ENCODE measurements at places on chromosomes 5 and 9.
A peak's percentile ranks its signal among the peaks of the same experiment; 100 is the strongest.

DNA sequence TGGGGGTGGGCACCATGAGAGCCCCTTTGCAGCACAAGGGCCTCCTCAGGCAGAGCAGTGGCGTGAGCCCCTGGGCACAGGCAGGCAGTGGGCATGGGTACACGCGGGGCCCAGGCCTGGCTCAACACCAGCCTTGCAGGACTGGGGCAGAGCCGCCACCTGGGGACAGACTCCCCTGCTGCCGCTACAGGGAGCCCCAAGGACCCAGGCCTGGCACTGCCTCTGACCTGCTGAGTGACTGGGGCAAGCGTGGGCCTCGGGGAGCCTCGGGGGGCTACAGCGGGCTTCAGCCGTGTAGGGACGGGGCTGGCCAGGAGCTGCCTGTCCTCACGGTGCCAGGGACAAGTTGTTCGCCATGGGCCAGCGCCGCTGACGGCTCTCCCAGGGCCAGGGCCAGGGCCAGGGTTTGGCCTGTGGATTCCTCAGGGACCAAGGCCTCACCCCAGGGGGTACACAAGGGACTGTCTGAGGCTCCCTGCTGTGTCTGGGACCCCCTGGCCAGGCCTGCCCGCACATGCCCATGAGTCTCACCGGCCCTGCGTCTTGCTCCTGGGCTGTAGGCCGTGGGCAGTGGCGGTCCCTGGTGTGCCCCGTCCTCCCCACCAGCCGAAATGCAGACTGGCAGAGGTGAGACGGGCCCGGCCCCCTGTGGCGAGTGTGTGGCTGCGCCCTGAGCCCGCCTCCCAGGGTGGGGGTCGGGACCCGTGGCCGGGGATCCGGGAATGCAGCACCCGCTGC lies 42.5 kb downstream of the KCNT1 start:
- no peak for DNase-seq

DNA sequence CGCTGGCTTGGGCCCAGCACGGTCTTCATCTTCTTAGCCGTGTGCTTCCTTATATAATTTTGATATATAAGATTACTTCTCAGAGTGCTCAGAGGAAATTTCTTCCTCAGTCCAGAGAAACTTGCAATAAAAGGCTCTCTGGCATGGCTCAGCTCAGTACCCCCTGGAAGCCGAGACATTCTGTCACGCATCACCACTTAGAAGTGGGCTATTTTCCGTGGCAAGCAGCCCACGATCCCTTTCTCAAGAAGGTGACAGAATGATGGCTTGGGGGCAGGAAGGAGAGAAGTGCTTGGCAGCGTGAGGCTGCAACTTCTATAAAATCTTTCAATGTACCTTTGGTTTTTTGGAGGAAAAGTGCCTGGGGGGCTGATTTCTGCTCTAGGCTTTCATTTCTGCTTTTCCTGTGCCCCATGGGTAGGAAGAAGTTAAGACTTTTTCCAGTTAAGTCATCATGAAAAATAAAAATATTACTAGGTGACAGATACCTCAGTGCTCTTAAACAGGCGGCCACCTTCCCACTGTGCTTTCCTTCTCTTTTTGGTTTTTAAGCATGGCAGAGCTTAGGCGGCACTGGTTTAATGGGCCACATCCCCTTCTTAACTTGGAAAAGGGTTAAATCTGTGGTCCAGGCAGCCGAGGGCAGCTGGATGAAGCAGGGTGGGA lies 104.6 kb downstream of the MVB12B start:
- no peak for DNase-seq

DNA sequence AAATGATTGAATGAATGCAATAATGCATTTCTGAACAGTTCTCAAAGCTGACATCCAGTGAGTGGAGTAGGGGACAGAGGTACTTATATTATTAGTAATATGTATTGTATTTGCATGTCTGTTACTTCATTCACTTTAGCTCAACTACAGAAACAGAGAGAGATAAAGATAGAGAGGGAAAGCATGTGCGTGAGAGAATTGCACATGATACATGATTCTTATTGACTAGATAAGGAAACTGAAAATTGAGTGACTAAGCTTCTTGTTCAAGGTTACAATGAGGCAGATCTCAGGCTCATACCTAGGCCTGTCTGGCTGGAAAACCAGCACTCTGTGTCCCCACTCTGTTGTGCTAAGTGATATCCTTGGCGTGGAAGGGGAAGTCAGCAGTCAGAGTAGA lies 337.7 kb upstream of the KLF4 start:
- no peak for DNase-seq

DNA sequence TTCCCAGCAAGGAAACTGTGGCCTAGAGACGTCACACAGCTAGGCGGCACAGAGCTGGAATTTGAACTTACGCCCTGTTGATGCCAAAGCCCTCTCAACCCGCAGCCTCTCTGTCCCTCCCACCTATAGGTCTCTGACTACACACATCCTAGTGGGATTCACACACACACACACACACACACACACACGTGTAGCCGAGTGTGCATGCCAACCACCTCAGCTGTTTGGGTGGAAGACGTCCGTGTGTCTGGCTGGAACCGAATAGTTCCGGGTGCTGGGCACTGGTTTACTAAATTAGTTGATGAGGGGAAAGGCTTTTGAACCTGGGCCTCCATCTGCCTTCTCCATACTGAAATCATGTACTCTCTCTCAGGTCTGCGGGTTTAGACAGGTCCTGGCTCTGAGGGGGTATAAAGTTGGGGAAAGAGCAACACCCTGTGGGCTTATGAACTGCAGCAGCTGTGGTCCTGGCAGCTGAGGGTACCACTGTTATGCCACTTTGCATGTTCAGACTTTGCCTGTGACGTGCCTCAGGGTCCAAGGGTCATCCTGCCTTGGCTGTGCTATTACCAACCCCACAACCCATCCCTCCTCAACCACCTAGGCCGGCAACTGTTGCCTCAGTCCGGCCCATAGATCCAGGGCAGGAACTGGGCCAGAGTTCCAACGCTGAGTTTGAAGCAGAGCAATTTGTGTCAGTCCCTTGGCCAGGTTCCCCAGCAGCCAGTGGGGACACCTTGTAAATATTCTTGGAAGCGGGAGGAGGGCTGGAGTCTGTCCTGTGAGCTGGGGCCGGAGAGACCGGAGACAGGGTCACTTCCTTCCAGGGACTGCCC lies 50.5 kb downstream of the PSD2 start:
- no peak for DNase-seq

GRCh38 chr9:124248066-124248465 lies 9.7 kb upstream of the NEK6 start:
- peak; percentile 31 for DNase-seq
